ENCODE measurements at places on chromosomes 16 and 17.

GRCh38 chr16:68380348-68380670 is 68.0 kb downstream of the SMPD3 start:
- no peak for DNase-seq

DNA sequence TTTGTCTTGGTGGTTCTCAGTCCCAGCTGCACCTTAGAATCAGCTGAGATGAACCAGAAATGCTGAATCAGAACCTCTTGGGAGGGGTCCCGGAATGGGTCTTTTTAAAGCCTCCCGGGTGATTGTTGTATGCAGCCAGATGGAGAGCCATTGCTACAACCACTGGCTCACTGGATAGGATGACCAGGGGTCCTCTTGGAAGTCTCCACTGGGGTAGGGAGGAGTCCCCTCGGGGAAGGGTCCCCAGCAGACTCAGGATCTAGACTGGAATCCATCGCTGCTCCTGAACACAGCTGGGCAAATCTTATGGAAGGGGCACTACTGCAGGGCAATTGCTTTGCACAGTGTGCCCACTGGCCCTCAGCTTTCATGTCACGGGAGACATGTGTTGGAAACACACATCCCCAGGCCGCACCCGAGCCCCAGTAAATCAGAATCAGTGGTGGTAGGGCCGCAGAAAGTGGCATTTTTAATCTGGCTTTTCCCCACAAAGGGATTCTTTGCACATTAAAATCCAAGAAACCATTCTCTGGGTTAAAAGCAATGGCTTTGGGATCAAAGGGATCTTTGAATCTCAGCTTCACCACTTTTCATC is 117.3 kb downstream of the IRX5 start:
- no peak for DNase-seq

DNA sequence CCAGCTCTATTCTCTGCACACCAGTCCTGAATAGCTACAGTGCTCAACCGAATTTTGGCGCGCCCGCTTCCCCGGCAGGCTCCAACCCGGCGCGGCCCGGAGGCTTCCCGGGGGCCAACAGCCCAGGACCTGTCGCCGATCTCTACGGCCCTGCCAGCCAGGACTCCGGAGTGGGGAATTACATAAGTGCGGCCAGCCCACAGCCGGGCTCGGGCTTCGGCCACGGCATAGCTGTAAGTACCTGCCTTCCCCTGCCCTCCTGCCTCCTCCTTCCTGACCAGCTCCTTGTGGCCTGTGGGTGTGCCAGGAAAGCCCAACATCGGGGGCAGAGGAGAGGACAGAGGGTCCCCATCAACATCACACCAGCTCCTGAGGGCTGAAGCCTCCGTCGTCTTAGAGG is 70.2 kb downstream of the CCDC182 start:
- no peak for DNase-seq

GRCh38 chr17:67139289-67139688 is 94.9 kb downstream of the CACNG1 start:
- no peak for DNase-seq

GRCh38 chr16:49876716-49877129 is 20.8 kb upstream of the ZNF423 start:
- DNase-seq, result peak; percentile 87

DNA sequence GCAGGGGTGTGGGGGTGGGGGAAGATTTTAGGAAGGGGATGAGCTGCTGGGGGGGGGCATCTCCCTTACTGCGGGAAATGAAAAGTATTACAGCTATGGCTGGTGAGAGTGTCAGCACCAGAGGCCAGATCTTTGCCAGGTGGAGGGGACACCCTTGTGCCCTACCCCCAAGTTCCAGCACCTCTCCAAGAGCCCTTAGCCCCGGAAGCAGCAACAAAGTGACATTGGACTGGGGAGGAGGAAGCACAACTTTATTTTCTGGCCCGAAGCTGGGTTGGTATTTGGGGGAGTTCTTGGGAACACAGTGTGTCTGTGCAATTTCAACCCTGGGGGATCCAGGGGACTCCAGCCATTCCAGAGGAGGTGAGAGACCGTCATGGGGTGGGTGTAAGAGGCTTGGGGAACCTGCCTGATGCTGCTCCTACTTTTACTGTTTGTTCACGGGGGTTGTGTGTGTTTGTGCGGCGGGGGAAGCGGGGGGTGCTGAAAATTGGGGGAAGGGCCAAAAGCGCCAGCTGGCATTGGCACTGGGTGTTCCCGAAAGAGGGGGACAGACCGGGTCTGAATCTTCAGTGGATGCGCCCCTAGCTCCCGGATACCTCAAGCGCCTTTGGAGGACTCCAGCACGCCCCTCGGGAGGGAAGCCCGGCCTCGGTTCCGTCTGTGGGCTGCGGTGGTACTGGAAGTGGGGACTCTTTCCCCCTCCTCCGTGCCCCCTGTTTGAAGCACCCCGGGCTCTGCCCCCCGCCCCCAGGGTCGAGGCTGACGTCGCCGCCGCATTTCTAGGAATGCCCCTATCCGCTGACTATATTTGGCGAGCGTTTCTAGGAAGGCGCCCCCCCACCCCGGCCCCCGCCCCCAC is 230.3 kb downstream of the MRTFB start:
- DNase-seq, result peak; percentile 49

- DNase-seq, result no peak
Measured at GRCh38 chr17:81466564-81467472, 45.8 kb downstream of the ACTG1 start.

GRCh38 chr16:30785126-30786106 is 1.6 kb downstream of the ZNF629 start:
- DNase-seq, result no peak

GRCh38 chr17:20184181-20184580 is 175.0 kb downstream of the SPECC1 start:
- DNase-seq, result no peak

GRCh38 chr16:62821824-62822223 is 785.6 kb upstream of the CDH8 start:
- DNase-seq, result no peak

GRCh38 chr17:77719806-77720205 is 238.7 kb upstream of the TNRC6C start:
- no peak for DNase-seq

GRCh38 chr17:1697681-1698080 is 12.5 kb downstream of the TLCD2 start:
- DNase-seq, result no peak

DNA sequence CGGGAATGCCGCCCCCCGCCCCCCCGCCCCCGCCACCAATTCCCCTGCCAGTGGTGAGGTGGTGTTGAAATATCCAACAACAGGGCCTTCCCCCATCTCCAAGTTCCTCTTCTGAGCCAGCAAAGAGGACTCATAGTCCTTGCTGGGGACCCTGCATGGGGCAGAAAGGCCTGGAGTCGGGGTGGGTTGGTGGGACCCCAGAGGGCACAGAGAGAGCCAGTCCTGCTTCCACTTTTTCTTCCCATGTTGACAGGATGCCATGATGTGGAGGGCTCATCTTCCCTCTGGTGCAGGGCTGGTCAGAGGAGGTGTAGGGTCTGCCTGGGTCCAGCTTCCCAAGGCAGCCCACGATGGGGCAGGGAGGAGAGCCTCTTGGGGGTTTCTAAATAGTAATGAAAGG is 49.0 kb upstream of the PIK3R6 start:
- DNase-seq, result no peak

GRCh38 chr17:71171270-71171669 is 949.5 kb upstream of the SOX9 start:
- DNase-seq, result no peak

GRCh38 chr17:63702721-63703015 is 2.7 kb upstream of the LIMD2 start:
- DNase-seq, result no peak

DNA sequence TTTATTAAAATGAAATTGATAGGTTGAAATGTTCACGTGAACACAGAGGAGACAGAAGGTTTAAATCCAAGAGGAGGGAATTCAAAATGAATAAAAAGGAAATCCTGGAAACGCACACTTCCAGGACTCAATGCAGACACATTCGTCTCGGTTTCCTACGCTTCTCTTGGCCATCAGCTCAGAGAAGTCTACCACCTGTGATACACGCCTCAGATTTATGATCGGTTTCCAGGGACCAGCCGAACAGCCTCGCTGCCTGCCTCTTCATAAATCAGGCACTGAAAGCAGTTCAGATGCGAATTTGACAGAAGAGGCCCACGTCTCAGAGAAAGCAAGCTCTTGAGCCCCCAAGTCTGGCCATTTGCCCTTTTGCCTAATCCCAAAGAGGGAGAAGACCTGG is 125.5 kb upstream of the IRX3 start:
- no peak for DNase-seq

DNA sequence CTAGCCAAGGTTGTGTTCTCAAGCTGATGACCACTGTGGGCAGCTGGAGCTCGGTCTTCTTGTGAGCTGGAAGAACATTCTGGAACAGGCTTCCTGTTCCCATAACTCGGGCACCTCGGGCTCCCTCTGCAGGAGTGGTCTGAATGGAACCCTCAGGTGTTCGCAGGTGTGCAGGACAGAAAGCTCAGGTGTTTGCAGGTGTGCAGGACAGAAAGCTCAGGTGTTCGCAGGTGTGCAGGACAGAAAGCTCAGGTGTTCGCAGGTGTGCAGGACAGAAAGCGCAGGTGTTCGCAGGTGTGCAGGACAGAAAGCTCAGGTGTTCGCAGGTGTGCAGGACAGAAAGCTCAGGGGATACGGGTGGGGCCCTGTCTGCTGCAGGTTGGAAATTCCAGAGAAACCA is 109.0 kb upstream of the CACNG5 start:
- DNase-seq, result no peak

GRCh38 chr16:2450535-2450934 is 9.4 kb upstream of the TEDC2 start:
- no peak for DNase-seq

- no peak for DNase-seq
Measured at GRCh38 chr17:12656354-12656753, 9.3 kb upstream of the MYOCD start.
